Stimulated activated CD4-positive, alpha-beta T cell treated with anti-CD3 and anti-CD28 coated beads, Interleukin-15, amount 100 ng/mL, for 1 hour (primary cell): ENCODE measurements at places on chromosomes 3 and 15.

- no peak for DNase-seq
Observed at GRCh38 chr3:54670201-54671000, 257.5 kb downstream of the LRTM1 start.

GRCh38 chr3:187022403-187023029, 92.2 kb downstream of the ST6GAL1 start:
- no peak for DNase-seq

- no peak for DNase-seq
Observed at GRCh38 chr15:59543721-59544547, 67.6 kb upstream of the GCNT3 start.

DNA sequence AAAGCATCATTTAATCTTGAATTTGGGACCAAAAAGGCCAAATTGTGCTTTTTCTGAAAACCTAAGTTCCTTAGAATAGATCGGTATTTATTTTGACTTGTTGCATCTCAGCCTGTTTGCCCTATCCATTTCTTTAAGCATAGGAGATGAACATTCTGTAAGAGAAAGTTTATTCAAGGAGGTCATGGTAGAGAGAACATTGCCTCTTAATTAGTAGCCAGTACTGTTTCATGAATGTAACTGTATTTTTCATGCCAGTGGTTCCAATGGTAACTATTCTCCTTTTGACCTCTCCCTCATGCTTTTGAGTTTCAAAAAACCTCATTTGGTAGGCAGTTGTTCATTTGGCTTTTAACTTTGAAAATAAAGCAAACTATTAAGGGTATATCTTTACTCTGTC, 55.4 kb downstream of the ARMC8 start:
- no peak for DNase-seq
